ENCODE measurements at places on chromosomes 12 and 14.
A peak's percentile ranks its signal among the peaks of the same experiment; 100 is the strongest.

- DNase-seq = no peak
Measured at GRCh38 chr12:45184147-45184963, 31.5 kb upstream of the ANO6 start.

DNA sequence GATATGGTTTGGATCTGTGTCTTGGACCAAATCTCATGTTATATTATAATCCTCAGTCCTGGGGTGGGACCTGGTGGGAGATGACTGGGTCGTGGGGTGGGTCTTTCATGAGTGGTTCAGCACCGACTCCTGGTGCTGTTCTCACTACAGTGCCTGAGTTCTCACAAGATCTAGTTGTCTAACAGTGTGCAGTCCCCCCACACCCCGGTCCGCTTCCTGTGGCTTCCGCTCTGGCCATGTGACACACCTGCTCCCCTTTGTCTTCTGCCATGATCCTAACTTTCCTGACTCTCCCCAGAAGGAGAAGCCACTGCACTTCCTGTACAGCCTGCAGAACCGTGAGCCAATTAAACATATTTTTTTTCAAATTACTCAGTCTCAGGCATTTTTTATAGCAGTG, 1262.2 kb downstream of the TMEM121 start:
- no peak for DNase-seq

GRCh38 chr12:44774815-44775411, 101.2 kb downstream of the NELL2 start:
- DNase-seq = peak; percentile 16

GRCh38 chr12:74780182-74780849, 242.7 kb downstream of the ATXN7L3B start:
- no peak for DNase-seq

DNA sequence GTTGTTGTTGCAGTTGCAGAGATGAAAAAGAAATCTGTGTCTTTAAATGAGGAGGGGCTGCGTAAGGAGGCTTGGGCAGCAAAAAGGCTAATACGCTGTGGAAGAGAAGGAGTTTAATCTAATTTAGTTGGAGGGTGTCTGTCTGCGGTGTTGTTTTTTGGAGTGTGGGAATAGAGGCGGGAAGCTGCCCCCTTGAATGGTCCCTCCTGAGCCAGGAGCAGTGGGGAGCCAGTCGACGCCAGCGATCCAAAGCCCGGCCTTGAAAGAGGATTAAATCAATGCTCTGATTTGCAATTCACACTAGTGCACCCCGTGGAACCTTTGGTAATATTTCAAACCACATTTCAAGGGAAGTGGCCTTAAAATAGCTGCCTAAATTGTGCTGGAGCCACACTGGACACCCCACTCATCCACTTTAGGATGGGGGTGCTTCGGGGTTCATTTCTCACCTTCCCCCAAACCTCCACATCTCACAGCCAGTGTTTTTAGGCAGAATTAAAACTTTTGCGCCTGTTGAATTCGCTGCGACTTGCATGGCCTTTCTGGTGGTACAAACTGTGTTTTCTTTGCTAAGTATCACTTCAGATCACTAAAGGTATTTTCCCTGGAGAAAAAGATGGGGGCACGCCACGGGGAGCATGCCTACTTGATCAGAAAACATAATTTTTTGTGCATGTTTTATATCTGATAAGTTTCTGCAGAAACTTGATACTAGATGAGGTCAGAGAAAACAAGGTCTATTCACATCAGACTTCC, 4.1 kb upstream of the FZD10 start:
- DNase-seq = no peak

GRCh38 chr12:57765698-57766463, 997 bp downstream of the CYP27B1 start:
- no peak for DNase-seq

DNA sequence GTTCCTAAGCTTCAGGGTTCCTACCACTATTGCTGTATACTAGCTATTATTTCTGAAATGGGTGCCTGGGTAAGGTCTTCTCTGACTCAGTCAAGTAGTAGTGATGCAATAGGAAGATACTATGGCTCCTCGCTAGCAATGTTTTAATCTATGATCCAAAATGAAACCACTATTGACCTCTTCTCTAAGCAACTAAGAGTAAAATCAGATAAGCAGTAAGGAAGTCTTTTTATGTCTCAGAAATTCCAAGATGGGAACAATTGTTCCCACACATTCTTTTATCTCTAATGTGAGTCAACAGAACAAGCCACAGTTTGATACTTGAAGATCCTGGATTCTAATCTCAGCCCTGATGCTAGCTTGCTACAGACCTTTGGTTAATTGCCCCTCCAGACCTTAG, 45.1 kb downstream of the AREL1 start:
- DNase-seq = no peak

DNA sequence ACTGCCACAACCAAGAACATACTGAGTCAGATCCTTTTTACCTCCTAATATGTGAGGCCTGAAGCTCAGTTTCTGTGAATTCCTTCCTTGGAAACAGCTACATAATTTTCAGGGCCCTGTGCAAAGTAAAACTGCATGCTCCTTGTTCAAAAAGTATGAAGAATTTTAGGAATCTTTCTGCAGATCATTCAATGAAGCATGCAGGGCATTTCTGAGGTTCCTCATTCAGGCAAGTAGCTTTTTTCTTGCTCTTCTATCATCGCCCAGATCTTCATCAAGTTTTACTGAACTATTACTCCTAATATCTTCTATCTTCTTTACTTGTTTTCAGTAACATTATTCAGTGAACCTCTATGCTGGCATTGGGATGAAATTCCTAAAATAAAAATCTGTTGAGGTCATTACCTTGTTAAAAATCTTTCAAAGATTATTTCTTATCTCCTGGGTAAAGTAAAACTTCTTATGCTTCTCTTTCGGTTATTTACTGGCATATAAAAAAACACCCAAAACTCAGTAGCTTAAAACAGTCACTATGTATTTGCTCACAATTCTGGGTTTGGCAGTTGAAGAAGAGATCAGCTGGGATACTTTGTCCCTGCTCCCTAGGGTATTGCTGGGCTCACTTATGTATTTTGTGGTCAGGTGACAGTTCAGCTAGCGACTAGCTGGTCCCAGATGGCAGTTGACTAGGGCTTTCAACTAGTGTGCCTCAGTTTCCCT, 42.6 kb upstream of the KRR1 start:
- no peak for DNase-seq

- DNase-seq = no peak
Measured at GRCh38 chr12:80470403-80470802, 26.4 kb downstream of the PTPRQ start.

- no peak for DNase-seq
Measured at GRCh38 chr12:38547586-38547985, 231.0 kb downstream of the ALG10B start.

DNA sequence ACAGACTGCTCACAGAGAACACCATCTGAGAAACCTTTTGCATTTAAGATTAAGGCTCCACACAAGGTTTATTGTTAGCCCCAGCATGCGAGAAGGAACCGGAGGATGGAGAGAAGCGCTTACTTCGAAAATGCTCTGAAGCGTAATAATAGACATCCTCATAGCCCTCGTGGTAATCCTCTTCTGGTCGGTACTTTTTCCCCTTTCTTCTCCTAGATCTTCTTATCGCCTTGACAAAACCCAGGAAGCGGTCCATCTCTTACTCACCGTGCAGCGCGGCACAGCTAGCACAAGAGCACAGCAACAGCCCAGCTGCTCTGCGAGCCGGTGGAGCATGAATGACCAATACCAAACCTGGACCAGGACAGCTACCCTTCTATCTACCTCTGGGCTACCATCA, 125.1 kb upstream of the GRIP1 start:
- no peak for DNase-seq

GRCh38 chr12:115648463-115648862, 629.0 kb downstream of the MED13L start:
- no peak for DNase-seq

GRCh38 chr12:90791445-90791844, 163.5 kb downstream of the CCER1 start:
- no peak for DNase-seq

DNA sequence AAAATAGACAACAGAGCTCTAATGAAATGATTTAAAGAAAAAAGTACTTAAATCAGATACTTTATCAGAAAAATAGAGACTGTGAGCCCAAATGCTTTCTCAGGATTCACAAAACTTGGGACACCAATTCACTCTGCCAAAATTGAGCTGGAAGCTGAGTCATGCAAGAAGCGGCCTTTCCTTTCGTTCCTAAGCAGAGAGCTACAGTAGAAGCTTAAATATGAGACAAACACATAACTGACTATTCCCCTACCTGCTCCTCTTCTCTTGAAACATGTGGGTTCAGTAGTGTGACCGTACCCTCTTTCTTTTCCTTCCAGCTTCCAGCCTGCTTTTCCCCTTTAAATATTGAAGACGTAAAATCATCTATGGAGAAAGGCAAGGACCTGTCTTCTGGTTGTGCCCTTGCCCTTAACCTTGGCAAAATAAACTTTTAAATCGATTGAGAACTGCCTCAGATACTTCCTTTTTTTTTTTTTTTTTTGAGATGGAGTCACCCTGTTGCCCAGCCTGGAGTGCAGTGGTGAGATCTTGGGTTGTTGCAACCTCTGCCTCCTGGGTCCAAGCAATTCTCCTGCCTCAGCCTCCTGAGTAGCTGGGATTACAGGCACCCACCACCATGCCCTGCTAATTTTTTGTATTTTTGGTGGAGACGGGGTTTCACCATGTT, 4.4 kb upstream of the SDS start:
- DNase-seq = no peak

DNA sequence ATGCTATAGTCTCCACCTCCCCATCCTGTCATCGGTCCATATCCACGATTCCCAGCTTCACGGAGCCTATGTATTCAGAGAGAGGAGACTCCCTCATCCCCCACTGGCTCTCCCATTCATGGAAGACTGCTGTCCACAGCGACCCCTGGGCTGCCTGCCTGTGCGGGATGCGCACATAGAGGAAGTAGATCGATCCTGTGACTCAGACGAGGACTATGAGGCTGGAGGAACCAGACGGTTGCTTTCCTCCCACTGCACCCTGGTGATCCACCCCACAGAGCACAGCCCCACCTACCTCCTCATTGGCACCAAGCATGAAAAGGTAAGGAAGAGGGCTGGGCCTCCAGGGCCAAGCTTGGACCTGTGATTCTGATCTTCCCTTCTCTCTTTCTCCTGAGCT, 24.4 kb downstream of the PIGH start:
- no peak for DNase-seq

DNA sequence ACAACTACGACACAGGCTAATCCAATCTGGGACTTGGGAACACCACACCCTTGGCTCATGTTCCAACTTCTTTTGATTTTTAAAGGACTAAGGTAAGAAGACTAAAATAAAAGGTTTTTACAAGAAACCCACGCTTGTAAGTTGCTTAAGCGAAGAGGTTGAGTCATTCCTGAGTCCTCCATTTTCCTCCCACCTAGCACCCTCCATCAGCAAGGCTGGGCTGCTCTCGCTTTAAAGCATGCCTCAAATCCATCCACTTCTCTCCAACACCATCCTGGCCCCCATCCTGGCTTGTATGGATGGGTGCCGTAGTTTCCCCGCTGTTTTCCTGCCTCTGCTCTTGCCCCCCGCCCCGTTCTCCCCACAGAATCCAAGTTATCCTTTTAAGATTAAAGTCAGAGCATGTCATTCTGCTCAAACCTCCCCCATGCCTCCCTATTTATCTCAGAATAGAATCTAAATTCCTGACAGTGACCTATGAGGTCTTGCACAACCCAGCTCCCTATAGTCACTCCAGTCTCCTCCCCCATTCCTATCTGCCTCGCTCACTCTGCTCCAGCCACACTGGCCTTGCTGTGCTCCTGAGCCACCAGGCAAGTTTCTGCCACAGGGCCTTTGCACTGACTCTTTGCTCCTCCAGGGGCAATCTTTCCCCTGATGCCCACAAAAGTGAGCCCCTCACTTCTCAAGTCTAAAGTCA, 34.5 kb downstream of the SCARB1 start:
- DNase-seq = no peak

GRCh38 chr14:37027188-37027824, 145.1 kb downstream of the SLC25A21 start:
- DNase-seq = no peak

DNA sequence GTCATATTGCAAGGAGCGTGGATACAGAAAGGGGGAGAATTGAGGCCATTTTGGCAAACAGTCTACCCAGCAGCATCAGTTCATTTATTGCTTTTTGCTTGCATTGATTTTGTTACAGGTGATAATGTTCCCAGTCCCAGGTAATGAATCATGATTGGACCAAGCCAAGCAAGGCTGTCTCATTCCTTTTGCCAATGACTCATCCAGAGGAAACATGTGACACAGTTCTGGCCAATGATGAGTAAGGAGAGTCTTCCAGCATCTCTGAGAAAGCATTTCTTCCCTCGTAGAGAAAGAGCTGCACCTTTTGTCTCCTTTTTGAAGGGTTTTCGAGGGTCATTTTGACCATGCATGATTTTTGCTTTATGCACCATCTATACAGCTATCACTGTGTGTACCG, 68.2 kb downstream of the SLC15A4 start:
- DNase-seq = no peak

- no peak for DNase-seq
Measured at GRCh38 chr12:106152334-106152733, 13.6 kb upstream of the NUAK1 start.

DNA sequence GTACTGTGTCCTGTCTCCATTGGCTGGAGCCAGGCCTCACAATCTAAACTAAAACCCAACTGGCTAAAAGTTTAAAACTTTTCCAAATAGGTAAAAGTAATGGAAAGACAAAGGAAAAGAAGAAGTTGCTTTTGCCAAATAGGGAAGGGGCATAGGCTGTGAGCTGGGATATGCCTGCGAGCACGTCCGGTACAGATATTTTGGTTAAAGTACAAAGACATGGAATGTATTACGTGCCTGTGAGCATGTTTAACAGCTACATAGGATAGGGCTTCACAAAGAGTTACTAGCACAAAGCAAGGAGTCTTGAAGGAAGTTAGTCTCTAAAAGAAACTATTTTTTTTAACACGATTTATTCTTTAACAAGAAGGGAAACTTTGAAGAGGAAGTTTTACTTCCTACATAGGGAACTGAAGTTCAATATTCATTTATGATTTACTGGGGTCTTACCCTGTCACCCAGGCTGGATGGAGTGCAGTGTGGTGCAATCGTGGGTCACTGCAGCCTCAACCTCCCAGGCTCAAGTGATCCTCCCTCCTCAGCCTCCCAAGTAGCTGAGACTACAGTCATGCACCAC, 41.9 kb upstream of the INF2 start:
- DNase-seq = no peak

DNA sequence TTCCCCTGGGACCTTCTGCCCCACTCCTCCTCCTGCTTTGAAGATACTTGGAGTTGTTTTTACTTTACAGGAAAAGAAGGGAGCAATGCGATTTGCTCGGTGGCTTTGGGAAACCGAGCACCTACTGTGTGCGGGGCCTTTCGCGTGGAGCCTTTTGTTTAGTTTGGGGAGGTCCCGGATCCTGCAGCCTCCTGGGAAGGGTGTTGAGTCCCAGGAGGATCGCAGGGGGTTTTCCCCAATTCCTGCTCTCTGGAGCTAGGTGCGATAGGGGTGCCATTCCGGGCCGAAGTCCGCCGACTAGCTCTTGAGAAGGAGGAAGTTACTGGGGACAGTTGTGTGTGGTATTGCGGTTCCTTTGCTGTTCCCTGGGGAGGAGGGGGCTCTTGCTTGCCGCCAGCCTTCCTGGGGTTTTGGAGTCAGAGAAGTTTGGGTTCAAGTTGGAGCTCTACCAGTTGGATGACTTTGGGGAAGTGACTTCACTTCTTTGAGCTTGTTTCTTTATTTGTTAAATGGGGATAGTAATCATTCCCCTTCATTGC, 1.1 kb downstream of the BRI3BP start:
- DNase-seq = peak; percentile 14

All from activated T-helper 2 cell treated with anti-CD3 and anti-CD28 coated beads, Interferon-gamma antibody, Interleukin-2, Interleukin-4, amounts not matched to agents 10 μg/mL and 5 μg/mL and 100 μg/mL, durations not matched to agents 14 hours and 24 hours and 36 hours (primary cell).